ENCODE measurements at places on chromosomes 12 and 14. TPM values are rescaled to one million over a fixed set of nuclear protein-coding genes. Genes with fewer than 3 reads are reported as not detected.

Gene TMEM116
- polyA plus RNA-seq, result 21.3 TPM

Gene KRT73
- not detected for polyA plus RNA-seq

Gene TBPL2
- not detected for polyA plus RNA-seq

Gene DACT1
- polyA plus RNA-seq, result 18.8 TPM

Gene SLC7A7
- 9.4 TPM for polyA plus RNA-seq

Gene SMIM41
- polyA plus RNA-seq, result 0.05 TPM

Gene MAPK1IP1L
- 90.0 TPM for polyA plus RNA-seq

DNA sequence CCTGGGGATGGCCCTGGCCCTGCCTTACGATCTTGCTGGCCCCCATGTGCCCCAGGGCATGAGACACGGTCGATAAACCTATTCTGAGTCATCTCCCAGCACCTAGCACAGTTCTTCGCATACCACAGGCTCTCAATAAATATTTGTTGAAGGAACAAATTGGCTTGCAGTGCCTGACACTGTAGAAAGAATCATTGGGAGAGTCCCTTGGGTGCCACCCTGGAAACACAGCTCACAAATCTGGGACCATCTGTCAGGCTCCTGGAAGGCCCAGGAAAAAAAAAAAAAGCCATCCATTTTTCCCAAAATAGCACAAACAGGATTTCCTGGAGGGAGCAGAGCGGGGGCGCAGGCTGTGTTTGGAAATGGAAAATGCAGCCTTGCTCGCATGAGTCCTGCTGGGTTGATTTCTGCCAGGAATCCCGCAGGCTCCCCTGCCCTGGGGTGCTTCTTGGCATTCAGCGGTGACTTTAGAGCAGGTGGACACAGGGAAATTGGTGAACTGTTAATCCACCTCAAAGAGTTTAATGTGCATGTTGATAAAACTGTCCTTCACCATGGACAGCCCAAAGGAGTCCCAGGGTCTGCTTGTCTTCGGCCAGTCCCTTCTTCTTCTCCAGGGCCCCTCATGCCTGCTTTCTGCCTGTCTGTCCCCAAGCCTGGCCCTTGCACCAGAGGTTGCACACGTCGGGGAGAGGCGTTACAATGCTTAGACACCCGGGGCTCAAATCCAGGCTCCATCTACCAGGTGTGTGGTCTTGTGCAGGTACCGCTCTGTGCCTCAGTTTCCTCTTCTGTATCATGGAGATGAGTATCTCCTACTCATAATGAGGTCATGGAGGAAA lies 106.1 kb upstream of the RFLNA start:
- no peak for DNase-seq

DNA sequence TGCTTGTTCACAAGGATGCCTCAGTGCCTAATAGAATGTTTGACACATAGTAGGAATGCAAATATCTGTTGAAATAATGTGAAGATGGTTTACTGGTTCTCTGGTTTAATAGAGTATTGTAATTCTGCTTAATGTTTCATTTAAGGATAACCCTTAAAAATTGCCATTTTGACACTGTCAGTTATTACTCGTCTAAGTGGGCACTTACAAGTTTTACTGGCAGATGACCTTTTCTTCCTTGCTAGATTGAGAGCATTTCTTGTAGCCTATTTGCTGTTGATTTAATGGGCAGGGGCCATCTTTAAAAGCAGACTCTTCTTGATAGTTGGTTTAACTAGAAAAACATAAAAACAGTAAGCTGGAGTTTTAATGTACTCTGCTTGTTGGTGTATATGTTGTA lies 1.9 kb downstream of the TMEM263 start:
- DNase-seq, result no peak

DNA sequence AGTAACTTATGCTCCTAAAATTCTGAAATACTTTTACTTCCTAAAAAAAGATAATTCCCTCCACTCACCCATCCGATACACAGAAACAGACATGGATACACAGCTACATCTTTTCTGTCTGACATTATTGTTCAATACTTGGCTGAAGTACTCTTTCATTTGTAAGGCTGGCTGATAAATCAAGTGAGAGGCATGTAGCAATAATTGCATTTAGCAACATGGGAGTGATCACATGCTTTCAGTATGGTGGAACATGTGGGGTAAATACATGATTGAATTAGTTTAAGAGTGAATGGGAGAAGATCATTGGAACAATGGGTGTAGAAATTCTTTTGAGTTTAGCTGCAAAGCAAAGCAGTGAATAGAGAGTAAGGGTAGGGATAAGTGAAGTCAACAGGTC lies 25.6 kb downstream of the PTPRQ start:
- DNase-seq, result no peak

GRCh38 chr12:105841840-105842239 lies 296.9 kb downstream of the NUAK1 start:
- DNase-seq, result no peak

- DNase-seq, result no peak
Observed at GRCh38 chr12:123270214-123271000, 1.2 kb downstream of the CDK2AP1 start.

GRCh38 chr12:19423166-19423930 lies 15.9 kb upstream of the AEBP2 start:
- DNase-seq, result no peak

DNA sequence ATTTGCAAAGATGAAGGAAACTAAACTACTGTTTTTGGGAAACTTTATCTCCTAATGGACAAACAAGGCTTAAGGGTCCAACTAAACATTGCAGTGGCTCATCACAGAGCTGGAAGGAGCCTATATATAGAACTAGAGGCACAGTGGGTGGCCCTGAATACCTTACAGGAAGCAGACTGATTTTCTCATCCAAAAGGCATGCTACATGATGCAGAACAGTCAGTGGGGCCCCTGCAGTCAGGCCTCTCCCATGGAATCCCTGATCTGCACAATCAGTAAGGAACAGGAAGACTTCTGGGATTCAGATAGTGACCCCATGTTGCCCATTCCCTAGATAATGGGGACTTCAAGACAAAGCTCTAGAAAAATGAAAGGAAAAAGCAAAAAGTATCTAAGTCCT lies 1.9 kb upstream of the LLPH start:
- DNase-seq, result no peak

- DNase-seq, result no peak
Observed at GRCh38 chr12:131759176-131759575, 48.3 kb downstream of the SFSWAP start.

GRCh38 chr12:9760699-9761418 lies at the start of gene CD69:
TSS of gene CD69 (minus strand) at chr12:9760901. CDS start at chr12:9760820, 81 bp downstream.
- DNase-seq, result no peak

- DNase-seq, result no peak
Observed at GRCh38 chr12:19186722-19187661, 57.5 kb downstream of the PLEKHA5 start.

DNA sequence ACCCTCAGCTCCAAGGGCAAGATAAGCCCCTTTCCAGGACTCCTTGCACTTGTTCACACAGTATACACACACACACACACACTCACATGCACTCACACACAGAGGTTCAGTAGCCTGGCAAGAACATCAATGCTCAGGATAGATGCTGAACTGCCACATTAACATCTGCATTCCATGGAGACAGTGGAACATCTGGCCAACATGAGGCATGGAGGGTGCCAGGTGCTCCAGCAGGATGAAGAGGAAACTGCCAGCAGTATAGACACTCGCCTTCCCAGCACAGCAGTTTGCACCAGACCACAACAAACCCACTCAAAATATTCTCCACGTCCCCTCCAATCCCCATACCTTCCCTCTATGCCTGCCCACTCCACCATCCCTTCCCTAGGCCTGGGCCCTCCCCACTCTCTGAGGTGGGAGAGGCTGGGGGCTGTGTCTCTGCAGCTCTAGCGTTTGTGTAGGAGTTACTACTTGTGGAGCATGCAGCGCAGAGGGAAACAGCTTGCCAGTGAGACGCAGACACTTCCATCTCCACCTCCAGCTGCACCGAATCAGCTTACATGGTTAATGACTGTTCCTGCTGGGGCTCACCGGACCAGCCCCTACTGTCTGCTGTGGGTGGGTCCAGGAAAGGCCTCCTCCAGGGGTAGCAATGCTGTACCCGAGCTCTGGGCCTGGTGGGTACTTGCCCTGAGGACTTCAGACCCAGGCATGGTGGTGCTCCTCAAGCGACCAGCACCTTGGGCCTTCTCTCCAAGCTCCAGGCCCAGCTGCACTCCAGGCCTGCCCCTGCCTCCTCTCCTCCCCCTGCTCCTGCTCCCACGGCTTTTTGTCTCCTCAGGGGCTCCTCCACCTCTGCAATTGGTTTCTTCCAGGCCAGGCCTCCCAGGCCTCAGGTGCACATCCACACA lies 18.6 kb upstream of the PLEKHG3 start:
- DNase-seq, result no peak

GRCh38 chr14:61813096-61813606 lies 50.9 kb downstream of the SNAPC1 start:
- DNase-seq, result no peak

All from BJ (cell line).